ENCODE measurements at places on chromosomes 12 and 14.

DNA sequence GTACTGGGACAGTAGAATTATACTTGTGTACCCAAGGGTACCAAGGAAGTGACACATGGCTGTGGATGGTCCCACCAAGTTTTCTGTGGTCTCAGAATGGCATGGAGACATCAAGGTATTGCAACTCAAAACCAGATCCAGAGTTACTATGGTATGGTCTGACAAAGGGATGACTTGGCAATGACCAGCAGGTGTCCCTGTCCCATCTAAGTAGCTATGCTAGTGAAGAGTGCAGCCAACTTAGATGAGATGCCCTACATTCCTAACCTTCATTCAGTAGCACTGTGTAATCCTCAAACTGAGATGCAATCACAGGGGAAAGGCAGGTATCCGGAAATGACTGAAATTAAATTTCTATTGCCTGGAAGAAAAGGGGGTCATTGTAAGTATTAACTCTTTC lies 188.7 kb upstream of the TMEM260 start:
- no peak for DNase-seq

- no peak for DNase-seq
These were observed 2.6 kb downstream of the ARF6 start for GRCh38 chr14:49895480-49895879.

GRCh38 chr14:100816286-100816949 lies 9.5 kb upstream of the MEG3 start:
- no peak for DNase-seq

DNA sequence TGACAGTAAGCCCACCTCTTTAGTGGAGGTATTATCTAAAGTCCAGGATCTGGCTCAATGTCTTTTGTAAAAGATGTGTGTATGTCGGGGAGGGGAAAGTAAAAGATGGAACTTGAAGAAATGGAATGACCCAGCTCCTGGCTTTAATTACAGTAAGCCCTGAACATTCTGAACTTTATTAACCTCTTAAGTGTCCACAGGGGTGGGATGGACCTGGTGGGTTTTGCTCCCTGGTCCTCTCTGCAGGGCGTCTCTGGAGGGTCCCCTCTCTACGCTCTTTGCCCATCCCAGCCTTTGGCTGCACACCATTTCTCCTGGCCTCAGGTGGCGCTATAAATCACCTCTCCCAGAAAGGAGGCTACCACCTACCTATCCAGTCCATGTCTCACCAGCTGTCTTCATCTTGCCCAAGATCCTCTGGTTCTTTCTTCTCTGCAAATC lies 3.7 kb upstream of the CISTR start:
- no peak for DNase-seq

DNA sequence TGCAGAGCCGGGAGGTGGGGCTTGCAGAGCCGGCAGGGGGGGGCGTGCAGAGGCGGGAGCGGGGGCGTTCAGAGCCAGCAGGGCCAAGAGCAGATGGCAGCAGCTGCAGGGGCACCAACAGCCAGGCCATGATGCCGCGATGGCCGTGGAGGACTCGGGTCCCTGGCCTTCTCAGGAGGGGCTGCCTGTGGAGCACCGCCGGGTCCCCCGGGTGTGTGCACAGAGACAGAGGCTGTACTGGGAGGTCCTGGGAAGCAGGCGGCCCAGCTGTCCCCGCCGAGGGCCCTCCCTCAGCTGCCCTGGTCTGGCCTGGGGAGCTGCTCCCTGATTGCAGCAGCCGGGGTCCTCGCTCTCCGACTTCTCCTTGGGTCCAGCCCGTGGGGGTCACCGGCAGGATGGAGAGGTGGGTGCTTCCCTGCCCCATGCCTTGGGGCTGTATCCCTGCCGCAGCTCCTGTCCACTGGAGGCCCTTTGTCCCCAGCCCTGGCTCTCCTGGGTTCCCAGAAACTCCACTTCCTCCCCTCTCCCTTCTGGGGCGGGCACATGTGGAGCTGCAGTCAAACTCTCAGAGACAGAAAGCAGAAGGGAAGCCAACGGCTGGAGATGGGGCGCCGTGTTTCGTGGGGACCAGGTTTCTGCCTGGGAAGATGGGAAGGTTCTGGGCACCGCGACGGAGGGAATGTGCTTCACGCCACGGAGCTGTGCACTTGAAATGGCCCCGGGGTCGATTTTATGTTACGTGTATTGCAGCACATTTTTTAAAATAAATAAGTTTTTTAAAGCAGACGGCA lies 75.8 kb upstream of the GALNT9 start:
- no peak for DNase-seq

Data from NCI-H187 (cell line).